ENCODE measurements at places on chromosomes 7 and 10.

DNA sequence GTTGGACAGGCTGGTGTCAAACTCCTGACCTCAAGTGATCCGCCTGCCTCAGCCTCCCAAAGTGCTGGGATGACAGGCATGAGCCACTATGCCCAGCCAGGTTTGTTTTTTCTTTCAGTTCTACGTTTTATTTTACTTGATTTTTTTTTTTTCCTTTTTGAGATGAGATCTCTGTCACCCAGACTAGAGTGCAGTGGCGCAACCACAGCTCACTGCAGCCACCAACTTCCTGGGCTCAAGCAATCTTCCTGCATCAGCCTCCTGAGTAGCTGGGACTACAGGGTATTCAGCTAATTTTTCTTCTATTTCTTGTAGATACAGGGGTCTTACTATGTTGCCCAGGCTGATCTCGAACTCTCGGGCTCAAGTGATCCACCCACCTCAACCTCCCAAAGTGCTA is 24.3 kb downstream of the GDI2 start:
- DNase-seq = no peak

DNA sequence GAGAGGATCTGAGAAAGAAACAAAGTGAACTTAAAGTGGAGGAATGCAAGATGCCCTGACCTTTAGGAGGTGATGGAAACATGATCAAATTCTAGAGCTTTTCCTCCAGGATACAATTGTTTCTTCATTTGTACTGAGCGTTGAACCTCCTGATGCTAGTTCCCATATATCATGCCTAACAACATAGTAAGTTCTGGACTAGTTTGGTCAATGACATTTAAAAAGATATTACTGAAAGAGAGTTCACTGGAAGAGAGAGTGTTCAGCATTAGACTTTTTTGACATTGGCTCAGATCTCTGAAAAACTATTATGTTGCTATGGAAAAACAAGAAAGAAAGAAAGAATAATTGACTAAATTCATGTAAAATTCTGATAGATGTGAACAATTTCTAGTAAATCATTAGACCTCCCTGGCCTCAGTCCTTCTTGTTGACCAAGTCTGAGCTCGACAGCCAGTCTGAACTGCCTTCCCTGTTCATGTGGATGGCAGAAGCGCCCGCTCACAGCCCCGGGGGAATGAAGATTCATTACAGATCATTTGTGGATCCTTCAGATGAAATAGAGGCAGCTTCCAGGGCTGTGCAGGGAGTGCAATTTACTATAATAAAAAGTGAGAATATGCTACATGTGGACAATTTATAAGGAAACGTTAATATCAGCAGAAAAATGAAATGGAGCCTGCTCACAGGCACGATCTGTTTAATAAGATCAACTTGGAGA is 442.1 kb downstream of the GRID1 start:
- no peak for DNase-seq

DNA sequence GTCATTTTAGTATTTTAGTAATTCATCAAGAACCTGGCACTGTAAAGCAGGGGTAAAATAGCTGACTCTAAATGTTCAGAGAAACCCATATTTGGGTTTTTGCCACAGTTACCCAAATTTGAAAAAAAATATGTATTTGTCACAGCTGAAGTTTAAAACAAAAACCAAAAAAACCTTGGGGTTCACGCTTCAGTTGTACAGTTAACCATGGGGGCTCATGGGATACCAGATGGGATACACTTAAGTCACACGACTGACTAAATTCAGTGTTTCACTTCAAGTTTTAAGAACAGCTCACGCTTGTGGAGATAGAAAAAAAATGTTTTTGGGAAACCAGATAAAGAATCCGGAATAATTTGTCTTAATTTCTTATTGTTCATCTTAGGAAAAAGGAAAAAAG is 2.1 kb downstream of the ARL3 start:
- DNase-seq = no peak

DNA sequence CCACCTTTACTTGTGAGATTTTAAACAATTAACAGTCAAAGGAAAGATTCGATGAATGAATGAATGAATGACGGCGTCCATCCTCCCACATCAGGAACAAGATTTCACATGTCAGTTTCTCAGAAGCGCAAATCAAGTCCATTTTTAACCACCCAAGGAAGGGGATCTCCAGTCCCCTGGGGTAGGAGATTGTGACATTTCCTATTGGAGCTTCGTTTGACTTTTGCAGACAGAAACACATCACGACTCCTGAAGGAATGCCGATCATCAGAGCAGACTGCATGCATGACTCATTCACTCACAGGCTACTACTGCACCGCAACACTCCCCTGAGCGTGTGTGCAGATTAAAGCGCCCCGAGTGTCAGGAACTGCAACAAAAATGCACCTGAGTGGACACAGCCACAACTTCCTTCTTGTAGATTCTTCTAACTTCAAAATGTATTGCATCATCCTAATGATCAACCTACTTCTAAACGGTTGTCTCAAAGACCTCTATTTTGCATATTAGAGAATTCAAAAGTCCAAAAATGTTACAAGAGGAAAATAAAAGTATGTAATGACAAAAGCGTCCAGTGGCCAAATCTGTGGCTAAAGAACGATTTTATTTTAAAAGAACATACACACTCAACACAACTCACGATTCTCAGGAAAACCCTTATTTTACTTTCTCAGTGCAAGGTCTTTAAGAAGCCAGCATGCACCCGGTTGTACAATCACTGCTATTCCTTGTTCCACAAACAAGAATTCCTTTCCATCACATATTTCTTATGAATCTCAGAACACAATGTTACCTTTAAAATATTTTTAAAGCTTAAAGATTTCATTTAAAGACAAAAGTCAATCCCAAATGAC is 172.6 kb downstream of the FAM107B start:
- no peak for DNase-seq

GRCh38 chr7:31788445-31788844 is 101.4 kb downstream of the PPP1R17 start:
- DNase-seq = no peak

GRCh38 chr7:13231216-13231615 is 543.8 kb downstream of the ARL4A start:
- no peak for DNase-seq

GRCh38 chr10:95394161-95394880 is 103.5 kb upstream of the PDLIM1 start:
- DNase-seq = no peak

All from NCI-H1092 treated with DMSO at 0.1 percent for 48 hours (cell line).